ENCODE measurements at places on chromosomes 2 and 18.

- DNase-seq = peak; percentile 66
These were observed 910 bp downstream of the SRSF7 start for GRCh38 chr2:38750011-38750890.

DNA sequence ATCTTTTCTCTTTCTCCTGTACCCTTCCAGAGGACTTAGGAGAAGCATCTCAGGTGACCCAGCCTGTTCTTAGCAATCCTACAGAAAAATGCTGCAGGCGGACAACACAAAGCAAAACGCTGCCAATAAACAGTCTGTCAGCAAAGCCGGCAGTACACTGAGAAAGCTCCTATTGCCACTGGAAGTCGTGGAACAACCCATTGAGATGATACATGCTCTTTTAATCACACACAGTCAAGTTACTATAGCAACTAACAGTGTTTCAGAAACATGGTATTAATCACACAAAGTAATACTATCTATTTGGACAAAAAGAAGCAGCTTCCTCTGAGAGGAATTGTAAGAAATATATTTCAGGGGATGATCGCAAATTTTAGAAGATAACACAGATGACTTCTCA, 10.5 kb downstream of the CTLA4 start:
- no peak for DNase-seq

GRCh38 chr2:224841910-224842309, 125.7 kb upstream of the CCDC195 start:
- no peak for DNase-seq

- DNase-seq = no peak
These were observed 683.0 kb downstream of the DSC3 start for GRCh38 chr18:30359521-30359920.

GRCh38 chr2:127475788-127476187, 50.5 kb downstream of the IWS1 start:
- no peak for DNase-seq

GRCh38 chr18:56289381-56289780, 349.0 kb downstream of the TXNL1 start:
- DNase-seq = no peak

- no peak for DNase-seq
These were observed 485.1 kb downstream of the THSD7B start for GRCh38 chr2:137250401-137250800.

GRCh38 chr2:156331572-156332283, 793 bp downstream of the NR4A2 start:
- DNase-seq = peak; percentile 60

DNA sequence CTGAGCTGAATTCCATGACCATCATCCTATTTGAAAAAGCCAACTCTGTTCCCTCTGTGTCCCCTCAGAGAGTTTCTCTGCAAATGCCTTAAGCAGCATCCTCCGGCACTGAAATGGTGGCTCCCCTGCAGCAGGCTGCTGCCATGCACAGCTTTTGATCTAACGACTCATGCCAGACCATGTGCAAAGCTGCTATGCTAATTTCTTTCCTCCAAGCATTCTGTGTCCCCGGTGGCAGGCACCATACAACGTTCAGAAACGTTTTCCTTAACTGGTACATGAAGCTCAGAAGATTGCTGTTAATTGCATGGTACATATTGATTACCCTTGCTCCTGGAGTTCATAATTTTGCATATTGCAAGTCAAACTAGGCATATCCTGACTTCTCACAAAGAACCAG, 336.8 kb downstream of the RBM43 start:
- no peak for DNase-seq

GRCh38 chr2:230762317-230762896, 49.8 kb downstream of the CAB39 start:
- DNase-seq = peak; percentile 32

- no peak for DNase-seq
These were observed 74.7 kb upstream of the ETAA1 start for GRCh38 chr2:67322353-67323001.

GRCh38 chr2:63514781-63515180, 73.5 kb downstream of the WDPCP start:
- no peak for DNase-seq

GRCh38 chr18:48834413-48835031, 116.2 kb downstream of the SMAD7 start:
- DNase-seq = peak; percentile 81

DNA sequence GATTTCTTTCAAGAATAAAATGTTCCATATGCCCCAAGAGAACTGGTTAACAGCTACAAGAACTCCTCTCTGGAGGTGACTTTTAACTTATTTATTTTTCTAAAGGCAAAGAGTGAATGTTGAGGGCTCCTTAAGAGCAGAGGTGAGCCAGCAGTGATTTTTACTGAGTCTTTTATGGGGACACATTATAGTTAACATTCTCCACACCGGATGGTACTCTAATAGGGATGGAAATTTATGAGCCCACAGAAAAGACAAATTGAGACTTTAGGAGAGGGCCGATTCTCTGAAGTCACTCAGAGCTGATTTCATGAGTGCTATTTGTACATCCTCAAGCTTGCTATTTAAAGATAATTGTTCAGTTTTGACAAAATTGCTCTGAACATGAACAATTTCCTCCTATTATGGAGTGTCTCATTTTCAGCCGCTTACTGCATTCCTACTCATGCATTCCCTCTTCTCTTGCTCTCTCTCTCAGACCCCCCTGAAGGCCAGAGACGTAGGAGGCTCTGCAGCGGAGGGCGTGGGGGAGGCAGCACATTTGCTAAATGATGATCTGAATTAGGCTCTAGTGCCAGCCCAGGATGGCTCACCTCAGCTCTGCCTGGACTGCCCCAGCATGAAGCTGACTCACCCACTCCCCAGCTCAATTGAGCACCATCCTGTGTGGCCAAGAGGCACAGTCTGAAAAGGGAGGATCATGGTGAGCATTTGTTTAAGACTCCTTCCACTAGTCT, 5.9 kb upstream of the RPL37A start:
- no peak for DNase-seq

- no peak for DNase-seq
These were observed 555.8 kb downstream of the NRXN1 start for GRCh38 chr2:50476174-50476573.

- DNase-seq = no peak
These were observed 1.3 kb downstream of the GAL3ST2 start for GRCh38 chr2:241777686-241778627.

- DNase-seq = no peak
These were observed 819 bp downstream of the GRHL1 start for GRCh38 chr2:9952286-9952737.

DNA sequence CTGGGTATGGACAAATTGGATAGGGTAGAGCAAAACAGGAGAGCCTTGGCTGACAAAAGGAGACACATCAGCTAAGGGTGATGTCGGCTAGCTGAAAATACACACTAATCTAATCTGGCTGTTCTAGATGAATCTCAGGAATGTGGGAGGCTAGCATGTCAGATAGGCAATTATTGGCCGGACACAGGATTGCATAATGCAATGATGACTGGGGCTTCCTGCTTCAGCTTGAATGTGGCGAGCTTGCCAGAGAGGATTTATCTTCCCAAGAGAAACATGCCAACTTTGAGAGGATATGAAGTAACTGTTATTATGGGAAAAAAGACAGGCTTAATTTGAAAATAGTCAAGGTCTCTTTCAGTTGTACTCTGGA, 102.4 kb downstream of the TRIB2 start:
- no peak for DNase-seq

DNA sequence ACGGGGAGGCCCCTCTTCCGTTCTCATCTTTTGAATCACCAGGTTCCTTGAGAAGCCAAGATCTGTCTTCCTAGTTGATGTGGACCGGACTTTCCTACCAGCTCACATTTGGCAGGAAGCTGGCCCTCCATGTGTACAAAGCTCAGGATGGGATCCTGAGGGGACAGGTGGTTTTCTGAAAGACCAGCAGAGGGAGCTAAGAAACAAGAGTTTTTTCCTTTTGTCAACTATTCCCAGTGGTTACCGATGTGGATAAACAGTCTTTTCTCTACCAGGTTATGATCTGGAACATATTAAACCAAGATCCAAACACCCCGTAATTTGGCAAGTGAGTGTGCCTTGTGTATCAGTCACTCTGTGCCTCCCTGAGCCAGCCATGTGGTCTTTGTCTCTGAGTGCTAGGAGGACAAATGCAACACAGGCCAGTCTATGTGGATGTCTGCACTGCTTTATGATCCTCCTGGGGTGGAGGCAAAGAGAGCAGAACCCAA, 25.1 kb upstream of the ARHGAP25 start:
- peak; percentile 54 for DNase-seq

DNA sequence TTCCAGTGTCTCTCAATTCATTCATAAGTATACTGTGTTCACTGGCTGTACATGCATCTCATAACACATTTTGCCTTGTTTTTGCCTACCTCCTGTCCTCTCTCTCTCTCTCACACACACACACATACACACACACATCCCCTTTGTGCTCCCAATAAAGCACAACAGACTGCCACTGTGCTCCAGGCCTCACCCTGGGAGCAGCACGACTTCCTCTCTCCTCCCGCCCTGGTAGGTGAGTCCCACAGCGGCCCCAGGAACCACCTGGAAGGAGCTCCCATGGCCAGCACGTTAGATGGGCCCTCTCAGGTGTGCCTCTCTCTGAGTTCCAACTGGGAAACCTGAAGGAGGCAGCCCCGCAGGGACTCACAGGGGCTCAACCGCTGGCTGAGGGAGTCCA, 65.4 kb downstream of the MARCHF4 start:
- DNase-seq = no peak

DNA sequence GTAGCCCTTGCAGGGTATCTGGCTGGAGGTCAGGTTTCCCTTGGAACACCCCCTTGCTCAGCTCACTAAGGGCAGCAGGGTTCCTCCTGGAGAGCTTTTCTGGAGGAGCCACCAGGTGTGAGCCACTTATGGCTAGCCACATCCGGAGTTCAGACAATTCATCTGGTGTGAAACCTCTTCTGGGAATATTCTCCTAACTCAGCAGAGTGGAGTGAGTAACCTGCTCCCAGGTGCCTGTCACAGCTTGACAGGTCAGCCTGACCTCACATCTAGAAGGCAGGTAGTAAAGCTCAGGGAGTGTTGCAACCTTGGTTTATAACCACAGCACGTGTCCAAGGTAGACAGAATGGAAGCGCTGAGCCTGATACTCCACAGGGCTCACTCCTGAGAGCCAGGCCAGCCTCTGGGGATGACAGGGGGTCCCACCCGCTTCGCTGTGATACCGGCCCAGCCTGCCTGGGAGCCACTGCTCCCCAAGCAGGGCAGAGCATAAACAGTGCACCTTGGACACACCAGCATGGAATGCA, 62.6 kb upstream of the TGFA start:
- DNase-seq = no peak

DNA sequence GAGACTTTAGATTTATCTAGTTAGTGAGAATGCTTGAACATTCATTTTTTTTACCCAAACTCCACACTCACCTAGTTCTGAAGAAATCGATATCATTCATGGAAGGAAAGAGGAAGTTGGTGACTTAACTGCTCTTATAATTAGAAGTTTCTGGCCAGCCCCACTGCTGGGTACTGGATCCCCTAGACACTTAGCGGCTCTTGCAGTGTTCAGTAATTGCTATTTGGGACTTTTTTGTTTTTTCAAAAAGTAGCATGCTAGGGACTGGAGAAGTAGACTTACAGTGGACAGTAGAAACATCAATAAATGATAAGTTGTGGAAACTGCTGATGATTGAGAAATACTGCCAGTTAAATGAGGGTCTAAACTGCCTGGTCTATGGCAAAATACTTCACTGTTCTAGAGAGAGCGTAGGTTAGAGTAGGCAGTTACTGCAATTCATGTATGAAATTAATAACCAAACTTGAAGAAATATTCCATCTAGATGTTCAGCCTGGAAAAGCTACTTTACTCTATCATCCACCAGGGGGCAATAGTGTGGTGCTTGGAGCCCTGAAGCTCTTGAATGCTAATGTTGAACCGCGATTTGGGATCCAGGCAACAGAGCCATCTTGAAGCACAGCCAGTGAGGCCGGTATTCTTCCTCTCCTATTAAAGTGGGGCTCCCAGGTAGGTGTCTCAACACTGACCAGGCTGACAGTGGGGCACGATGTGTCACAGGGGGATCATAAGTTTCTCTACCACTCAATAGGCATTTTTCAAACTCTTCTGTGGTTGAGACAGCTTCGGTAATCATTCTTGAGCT, 146.1 kb upstream of the SESTD1 start:
- DNase-seq = peak; percentile 26

GRCh38 chr2:212873256-212873655, 278.2 kb downstream of the IKZF2 start:
- no peak for DNase-seq

DNA sequence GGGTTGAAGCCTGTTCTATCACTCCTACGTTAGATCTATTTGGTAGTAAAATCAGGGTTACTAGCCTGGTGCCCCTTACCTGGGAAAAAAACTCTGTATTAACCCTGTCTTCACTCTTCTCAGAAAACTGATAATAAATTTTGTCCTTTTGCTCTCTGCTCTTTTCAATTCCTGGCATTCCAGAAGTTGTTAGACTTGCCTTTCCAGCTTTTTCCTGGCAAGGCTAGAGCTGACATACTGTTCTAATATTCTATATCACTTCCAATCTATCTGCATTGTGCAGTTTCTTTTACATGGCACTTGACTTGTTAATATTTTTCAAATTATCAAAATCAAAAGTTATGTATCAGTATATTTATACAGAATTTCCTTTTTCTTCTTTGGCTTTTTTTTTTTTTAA, 162.2 kb downstream of the FIGN start:
- no peak for DNase-seq

- DNase-seq = peak; percentile 47
These were observed 51.8 kb downstream of the WDR7 start for GRCh38 chr18:56702946-56703345.

- DNase-seq = no peak
These were observed 1025.1 kb downstream of the LRP1B start for GRCh38 chr2:141105763-141106162.

GRCh38 chr2:202007015-202007982, 26.4 kb upstream of the FZD7 start:
- no peak for DNase-seq

- DNase-seq = no peak
These were observed 72.5 kb downstream of the RMDN2 start for GRCh38 chr2:37997629-37998028.

DNA sequence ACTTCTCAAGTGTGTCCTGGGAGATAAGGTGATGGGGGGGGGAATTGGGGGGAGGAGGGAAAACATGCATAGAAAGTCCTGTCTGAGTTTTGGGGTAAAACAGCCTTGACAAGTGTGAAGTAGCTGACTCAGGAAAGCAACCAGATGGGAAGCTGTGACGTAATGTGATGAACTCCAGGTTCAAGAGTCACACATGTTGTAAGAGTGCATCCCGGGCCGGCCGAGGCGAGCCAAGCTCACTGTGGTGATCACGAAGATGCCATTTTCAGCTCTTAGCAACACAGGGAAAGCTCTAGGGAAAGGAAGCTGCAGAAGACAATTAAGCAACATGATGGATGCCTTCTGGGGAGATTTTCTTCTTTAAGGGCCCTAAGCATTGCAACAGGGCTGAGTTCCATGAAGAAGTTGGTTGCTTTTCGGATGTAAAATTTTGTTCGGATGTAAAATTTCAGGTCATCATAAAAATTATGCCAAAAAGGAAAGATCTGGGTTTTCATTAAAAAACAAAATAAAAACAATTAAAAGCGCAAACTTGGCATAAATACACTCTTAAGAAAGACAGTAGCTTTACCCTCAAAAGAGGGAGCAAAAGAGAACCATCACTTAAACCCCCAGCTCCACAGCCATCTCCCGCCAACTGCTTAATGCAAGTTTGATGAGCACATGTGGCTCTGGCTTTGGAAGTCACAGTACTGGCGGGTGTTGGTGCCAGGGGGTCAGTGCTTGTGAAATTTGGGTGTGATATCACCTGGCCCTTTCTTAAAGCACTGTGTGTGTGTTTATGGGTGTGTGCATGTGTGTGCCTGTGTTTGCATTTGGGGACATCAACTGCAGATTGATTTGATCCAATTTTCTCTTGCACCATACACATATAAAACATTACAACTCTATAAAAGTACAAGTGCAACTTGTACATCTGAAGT, 19.1 kb downstream of the SERTAD2 start:
- DNase-seq = no peak
